HuH-7.5 (cell line): ENCODE measurements at places on chromosomes 4 and X.
A peak's percentile ranks its signal among the peaks of the same experiment; 100 is the strongest.

DNA sequence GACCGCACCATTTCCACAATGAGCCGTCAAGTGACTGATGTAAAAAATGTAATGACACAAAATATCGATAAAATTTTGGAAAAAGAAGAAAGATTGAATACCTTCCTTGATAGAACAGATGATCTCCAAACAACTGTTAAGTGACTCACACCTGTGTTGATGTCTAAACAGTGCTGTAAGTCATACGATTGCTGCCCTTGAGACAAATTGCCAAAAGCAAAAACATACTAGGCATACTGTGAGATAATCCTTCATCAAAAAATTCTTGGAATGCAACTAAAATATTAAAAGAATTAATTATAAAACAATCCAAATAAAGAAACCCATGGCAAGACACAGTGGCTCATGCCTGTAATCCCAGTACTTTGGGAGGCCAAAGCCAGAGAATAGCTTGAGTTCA is 53.4 kb downstream of the HNRNPD start:
- no peak for DNase-seq

- no peak for DNase-seq
Measured at GRCh38 chrX:96685210-96686099, 813 bp downstream of the DIAPH2 start.

DNA sequence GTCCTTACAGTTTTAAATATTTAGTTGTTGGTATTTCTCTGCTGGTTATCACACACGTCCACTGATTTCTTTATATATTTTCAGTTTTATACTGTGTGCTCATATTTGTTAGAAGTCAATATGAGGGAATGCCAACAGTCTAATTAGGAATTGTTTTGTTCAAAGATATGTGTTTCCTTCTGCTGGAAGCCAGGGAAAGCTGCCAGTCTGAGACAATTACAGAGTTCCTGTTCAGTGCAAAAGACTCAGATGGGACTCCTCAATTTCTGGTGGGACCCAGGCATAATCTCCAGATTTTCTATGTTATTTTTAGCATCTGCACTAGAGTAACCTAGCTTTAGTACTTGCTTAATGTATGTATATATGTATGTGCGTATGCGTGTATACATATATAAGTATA is 486.0 kb downstream of the GRID2 start:
- no peak for DNase-seq

DNA sequence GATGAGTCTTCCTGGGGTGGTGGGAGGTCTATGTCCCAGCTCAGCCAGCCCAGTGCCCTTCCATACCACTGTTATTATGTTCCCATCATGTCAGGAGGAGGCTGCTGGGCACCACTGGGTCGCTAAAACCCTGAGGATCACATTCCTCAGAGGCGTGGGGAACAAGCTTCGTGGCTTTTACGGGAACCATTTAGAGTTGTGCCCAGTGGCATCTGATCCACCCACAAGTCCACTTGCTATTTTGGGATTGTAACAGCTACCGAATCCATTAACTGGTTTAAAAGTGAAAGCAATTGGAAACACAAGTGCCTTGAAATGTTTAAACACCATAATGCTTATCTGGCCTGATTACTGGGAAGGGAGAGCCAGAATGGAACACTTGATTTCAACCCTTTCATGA is 13.1 kb upstream of the CCKAR start:
- no peak for DNase-seq

DNA sequence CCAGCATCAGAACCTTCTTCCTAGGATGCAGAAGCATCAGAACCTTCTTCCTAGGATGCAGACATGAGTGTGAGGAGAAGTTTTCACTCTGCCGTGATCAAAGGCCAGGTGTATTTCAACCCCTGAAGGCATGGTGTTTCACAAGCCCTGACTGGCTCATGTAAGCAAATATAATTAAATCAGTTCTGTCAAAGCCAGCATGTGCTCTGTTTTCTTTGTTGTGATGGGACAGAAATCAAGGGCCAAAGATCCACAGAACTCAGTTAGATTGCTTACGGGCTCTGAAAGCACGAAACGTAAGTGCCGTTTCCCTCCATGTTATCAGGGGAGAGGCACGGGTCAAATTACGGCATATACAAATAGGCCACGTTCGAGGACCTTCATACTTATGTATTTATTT is 32.0 kb upstream of the CLDN24 start:
- DNase-seq = no peak

DNA sequence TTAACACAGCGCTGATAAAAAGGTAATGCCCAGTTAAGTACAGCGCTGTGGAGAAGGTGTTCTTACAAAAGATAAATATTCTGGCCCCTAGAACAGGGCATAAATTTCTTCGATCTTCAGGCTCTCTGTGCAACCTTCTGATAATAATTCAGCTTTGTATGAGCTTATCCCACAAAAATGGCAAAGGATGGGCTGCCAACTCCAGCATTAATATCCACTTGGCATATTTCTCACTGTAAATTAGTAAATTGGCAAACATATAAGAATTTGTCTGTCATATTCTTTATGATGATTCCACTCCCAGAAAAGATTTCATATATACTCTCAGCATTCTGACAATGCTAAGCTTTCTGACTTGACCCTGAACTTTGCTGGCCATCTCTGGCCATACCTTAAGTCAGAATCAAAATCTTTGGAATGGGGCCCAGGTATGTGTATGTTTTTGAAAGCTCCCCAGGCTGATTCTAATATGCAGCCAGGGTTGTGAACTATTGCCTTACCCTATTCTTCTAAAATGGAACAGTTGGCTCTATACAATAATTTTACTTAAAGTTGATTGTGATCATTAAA is 134.8 kb downstream of the FRYL start:
- DNase-seq = no peak

GRCh38 chr4:1992468-1993168 is 16.2 kb downstream of the NELFA start:
- DNase-seq = no peak

- DNase-seq = no peak
Measured at GRCh38 chr4:17723648-17724047, 57.8 kb downstream of the FAM184B start.

GRCh38 chr4:143352720-143353119 is 16.0 kb downstream of the GAB1 start:
- DNase-seq = no peak

DNA sequence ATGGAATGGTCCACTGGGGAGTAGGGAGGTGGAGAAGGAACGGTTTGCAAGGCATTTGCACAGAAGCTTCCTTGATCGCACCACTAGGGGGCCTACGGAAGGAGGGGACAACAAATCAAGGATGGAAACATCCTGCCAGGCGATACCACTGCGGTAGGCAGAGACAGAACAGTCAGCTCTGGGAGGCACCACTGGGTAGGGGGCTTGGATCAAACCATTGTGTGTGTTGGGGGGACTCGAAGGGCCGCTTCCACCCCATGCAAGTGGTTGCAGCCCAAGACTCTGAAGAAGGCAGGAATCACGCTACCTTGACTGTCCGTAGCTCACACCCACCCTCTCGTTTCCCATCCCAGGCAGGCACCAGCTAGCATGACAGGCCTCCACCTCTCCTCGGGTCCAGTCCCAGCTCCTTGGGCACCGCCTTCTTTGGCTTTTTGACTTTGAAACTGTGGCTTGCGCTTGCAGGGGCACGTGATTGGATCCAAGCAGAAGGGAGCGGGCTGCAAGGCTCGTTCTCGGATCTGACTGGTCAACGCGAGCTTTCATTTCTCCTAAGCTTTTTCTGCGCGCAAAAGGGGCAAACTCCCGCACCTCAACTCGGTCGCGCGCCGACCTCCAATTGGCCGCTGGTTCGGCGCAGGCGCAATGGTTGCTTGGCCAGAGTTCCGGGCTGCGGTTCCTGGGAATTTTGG is 28.4 kb downstream of the GAGE1 start:
- DNase-seq = no peak

DNA sequence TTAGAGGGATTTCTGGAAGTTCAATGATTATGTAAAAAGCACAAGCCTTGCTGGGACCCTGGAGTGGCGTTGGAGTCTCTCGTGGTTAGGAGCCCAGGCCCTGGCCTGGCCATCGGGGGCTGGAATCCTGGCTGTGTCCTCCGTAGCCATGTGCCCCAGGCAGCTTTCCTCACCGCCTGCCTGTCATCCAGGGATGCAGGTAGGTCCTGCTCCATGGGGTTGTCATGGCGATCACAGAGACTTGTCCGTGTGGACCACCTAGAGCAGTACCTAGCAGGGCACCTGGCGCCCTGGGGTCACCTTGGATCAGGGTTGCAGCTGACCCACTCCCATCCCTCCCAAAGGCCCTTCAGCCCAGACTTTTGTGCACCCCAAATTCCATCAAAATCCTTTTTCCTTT is 30.2 kb upstream of the WFS1 start:
- no peak for DNase-seq

DNA sequence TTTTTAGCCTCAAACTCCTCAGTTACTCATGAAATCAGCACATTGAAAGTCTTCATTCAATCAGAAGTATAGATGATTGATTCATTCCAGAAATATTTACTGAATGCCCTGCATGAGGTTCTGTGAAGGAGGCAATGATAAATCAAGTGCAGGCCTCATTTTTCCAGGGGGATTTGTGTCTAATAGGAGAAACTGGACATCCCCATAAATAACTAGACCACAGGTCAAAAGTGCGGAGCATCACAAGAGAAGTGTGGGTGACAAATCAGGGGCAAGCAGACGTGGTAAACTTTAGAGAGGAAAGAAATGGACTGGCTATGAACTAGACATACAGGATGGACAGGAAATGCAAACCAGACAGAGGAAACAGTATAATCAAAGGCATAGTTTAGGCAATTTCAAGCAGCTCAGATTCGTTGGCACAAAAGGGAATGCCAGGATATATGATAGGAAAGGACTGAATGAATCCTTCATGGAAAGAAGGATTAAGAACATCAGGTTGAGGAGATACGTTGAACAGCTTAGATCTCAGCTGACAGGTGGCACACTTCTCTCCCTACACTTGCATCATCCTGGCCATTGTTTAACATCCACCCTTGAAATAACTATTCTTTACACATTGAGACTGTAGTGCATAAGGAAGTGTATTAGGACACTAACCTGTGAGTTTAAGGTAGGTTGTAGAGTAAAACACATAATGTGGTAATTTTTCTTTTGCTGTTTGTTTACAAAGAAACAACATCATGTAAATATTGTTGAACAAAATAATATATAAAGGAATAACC is 69.6 kb upstream of the RASGEF1B start:
- DNase-seq = no peak

- DNase-seq = peak; percentile 95
Measured at GRCh38 chr4:993111-994029, at the start of gene SLC26A1. SLC26A1 (minus strand) TSS chr4:993404; CDS start chr4:991703, 1,701 bp downstream.

- DNase-seq = peak; percentile 71
Measured at GRCh38 chr4:4327652-4328121, 37.6 kb downstream of the ZBTB49 start.
